CD4-positive, alpha-beta T cell treated with Interferon alpha-2 for 1 hour (primary cell): ENCODE measurements at places on chromosomes 7 and 10.

DNA sequence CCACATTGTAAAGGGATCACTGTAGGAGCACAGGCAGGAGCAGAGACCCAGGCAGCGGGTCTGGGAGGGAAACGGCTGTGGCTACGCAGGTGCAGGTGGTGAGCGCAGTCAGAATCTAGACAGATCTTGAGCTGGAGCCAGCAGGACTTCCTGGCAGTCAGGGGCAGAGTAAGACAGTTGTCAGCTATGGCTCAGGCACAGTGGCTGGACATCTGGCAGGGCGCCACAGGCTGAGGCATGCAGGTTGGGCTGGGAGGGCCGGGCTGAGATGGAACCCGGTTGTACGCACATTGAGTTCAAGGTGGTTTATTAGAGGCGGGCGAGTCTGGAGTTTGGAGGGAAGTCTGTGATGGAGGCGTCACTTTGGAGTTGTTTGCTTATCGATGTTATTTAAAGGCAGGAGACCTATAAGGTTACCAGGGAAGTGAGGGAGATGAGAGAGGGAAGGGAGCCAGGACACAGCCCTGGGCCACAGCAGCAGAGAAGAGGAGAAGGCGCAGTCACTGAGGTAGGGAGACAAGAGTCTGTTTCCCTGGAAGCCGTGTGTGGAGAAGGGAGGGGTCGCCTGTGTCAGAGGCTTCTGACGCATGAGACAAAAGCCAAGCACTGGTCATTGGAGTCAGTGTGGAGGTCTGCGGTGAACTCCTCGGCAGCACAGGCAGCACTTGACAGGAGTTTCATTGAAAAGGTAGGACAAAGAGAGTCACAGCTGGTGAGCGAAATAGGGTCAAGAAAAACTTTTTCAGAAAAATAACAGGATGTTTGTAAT, 73.8 kb downstream of the LANCL2 start:
- DNase-seq, result no peak

DNA sequence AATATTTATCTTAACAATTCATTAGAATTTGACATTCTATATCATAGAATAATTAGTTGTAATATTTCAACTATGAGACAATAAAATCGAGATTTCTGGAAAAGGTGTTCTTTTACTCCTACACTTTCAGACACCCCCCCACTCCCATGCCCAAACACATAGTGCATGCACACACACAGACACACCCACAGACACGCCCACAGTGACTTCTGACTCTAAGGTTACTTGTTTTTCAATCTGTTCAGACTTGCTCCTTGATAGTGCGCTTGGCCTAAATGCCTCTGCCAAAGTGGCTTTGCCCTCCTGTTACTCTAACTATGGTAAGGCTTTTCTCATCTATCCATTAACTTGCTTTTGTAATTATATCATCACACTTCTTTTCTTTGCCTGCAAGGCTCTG, 144.0 kb upstream of the PPP1R3A start:
- no peak for DNase-seq

- DNase-seq, result no peak
Measured at GRCh38 chr7:110521357-110521911, 569.5 kb upstream of the LRRN3 start.

- no peak for DNase-seq
Measured at GRCh38 chr7:94906065-94906851, 1.1 kb upstream of the PPP1R9A start.

DNA sequence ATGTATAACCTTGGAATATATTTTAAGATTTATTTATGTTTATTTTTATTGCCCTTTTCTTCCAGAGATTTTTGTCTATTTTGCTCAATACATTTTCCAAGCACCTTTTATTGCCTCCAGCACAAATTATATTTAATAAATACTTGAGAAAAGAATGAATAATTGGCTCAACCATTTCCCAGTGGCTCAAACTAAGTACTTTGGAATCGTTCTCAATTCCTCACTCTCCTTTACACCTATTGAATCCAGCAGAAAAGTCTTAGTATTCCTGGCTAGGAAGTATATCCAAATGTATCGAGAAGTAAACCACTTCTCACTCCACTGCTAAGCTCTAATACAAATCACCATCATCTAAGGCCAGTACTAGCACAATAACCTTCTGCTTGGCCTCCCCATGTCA, 276.1 kb downstream of the NEBL start:
- DNase-seq, result no peak

DNA sequence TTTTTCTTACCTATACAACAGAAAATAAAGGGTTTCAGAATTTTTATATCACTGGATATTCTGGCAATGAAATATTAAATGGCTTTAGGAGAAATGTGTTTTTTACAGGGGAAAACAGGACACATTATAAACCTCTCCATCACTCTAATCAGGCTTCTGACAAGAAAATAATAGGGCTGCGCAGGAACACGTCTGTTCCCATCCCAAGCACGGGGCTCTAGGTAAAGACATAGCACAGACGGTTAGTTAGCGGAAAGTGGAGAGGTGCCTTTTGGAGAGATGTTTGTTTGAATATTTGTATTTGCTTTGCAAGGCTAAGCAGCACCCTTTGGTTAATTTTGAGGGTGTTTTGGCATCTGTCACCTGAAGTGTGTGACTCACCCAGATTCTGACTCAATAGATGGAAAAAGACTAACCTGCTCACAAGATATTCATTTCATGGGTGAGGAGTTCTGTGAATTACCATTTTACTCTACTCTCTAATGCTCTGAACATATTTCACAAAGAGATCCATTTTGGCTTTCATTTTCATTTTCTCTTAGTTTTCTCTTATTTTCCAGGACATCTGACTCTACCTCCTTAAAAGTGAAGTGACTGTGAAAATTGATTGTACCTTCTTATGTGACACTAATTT, 174.5 kb upstream of the AKR1E2 start:
- no peak for DNase-seq

GRCh38 chr10:28793482-28793881, 116.2 kb downstream of the BAMBI start:
- no peak for DNase-seq

GRCh38 chr10:123772645-123773508, 106.7 kb downstream of the GPR26 start:
- peak; percentile 2 for DNase-seq

- no peak for DNase-seq
Measured at GRCh38 chr7:68718097-68718551, 880.2 kb upstream of the AUTS2 start.

- DNase-seq, result no peak
Measured at GRCh38 chr10:92419740-92420545, 129.0 kb downstream of the MARCHF5 start.
